CMK (cell line): ENCODE measurements at places on chromosomes 11 and 22.

DNA sequence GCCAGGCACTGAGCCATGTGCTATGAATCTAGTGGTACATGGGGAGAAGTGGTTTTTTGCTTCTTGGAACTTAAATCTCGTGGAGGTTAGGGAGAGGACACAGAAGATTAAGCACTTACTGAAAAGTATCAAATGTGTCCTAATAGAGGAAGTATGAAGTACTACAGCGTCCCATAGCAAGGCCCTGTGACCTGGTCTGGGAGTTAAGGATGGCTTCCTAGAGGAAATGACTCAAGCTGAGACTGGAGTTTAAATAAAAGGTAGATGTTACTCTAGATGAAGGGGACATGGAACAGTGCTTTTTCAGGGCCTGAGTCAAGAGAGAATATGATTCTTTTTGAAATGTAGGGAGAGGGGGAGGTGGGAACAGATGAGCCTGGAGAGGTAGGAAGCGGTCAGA is 202.9 kb downstream of the GRIK4 start:
- DNase-seq: no peak

- DNase-seq: no peak
Observed at GRCh38 chr11:126515501-126515900, 160.0 kb downstream of the ST3GAL4 start.

- no peak for DNase-seq
Observed at GRCh38 chr22:47069270-47069669, 306.8 kb downstream of the TBC1D22A start.

DNA sequence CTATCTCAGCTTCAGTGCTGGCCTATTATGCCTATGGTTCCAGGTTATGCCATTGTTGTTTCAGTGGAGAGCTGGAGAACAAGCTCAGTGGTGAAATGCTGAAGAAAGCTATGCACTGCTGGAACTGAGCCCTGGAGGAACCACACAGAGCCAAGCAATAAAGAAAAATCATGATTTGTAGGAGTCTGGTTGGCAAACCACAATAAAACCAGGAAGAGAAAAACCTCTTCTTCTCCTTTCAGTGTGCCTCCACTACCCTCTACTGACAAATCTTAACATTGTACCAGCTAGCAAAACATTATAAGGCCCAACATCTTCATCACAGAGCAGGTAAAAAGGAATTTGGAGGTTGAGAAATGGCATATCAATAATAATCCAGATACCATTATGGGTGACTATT is 5.3 kb downstream of the OR51F2 start:
- no peak for DNase-seq

DNA sequence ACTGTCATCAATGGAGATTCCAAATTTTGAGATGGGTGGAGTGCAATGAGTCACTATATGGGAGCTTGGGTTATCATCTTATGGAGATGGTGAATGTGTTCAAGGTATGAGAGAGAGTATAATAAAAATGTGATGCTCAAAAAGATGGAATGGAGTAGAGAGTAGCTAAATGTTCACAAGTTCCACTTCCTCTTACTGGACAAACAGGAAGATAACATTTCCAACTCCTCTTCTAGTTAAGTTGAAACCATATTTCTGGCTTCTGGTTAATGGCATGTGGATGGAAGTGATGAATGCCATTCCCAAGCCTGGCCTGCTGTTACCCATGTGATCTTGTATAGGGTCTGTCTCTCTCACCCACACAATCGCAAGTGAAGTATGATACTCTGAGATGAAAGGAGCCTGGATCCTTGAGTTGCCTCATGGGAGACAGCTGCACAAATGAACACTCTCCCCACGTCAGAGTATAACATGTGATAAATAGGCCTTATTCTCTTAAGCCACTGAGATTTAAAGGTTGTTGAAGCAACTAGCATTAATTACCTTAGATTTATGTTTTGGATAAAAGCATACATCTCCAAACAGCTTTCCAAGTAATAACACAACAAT is 111.0 kb downstream of the RAB38 start:
- DNase-seq: no peak
